Eye (tissue), 1 donor: ENCODE measurements at places on chromosomes 2 and 18.

GRCh38 chr18:33577685-33578517 lies at the start of gene ASXL3:
TSS of gene ASXL3 (plus strand) at chr18:33578219. CDS start at chr18:33578632, 413 bp downstream.
- peak; percentile 91 for DNase-seq

- no peak for DNase-seq
Observed at GRCh38 chr2:148979164-148979918, 59.2 kb upstream of the LYPD6B start.

GRCh38 chr18:48053881-48054816 lies 123.7 kb upstream of the SMAD2 start:
- no peak for DNase-seq

DNA sequence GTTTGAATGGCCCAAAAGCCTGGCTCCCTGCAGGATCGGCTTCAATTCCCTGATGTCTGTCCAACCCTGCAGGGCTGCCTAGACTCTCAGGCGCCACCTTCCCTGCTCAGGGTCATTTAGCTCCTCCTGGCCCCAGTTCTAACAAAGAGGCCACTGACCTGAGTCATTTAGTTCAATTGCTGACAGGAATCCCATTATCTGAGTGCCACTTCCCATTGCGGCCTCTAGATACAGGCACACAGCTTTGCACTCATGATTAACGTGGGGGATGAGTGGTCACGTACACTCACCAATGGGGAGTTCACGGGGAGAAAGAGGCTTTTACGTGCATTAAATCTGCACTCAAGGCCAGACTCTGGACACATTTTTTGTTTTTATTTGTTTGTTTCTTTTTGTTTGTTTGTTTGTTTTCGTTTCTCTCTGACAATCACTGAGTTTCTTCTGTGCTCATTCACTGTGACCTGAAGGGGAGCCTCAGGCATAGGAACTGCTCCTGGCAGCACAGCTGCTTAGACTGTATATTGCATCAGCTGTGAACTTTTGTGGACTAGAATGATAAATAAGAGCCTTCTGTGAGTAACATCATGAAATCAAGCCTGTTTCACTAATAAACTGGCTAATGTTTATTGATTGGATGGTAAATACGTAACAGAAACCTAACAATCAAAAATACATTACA lies 118.9 kb upstream of the CTNNA2 start:
- peak; percentile 91 for DNase-seq

DNA sequence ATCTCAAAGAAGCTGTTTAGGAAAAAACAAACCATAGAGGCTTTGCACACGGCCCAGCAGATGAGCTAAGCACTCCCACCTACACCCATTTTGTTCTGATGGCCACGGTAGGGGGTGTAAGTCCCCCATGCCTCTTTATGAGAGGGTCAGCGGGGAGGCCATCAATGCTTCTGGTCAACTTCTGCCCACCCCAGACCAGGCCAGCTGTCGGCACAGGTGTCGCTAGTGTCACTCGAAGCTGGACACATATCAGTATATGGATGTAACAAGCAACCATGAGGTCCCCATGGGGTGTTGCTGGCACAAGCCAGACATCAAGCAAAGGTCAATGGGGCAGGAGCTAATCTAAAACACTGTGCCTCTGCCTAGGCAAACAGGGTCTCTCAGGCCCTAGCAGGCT lies 23.7 kb upstream of the SLC35F6 start:
- no peak for DNase-seq
